ENCODE measurements at places on chromosomes 3 and 15.

GRCh38 chr3:166864473-166865467, 515.3 kb downstream of the ZBBX start:
- DNase-seq = no peak

- DNase-seq = no peak
Measured at GRCh38 chr15:79820820-79821219, 76.0 kb downstream of the MTHFS start.

DNA sequence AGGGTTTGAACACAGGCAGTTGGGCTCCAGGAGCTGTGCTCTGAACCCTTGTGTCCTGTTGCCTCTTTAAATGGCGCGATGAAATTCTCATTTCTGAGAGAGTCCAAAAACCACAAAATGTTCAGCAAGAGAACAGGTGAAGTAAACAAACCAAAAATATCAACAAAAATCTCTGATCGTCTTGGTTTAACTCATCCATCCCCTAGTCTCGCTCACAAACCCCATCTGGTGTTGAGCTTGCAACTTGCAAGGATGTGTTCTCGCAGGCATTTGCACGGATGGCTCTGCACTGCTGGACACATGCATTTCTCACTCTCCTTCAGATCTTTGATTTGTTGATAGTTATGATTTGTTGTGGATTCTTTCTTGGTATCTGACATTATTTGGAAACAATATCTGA, 31.1 kb downstream of the FAH start:
- DNase-seq = no peak

- DNase-seq = no peak
Measured at GRCh38 chr15:51240066-51240465, 98.3 kb downstream of the CYP19A1 start.

GRCh38 chr3:59374818-59375211, 325.0 kb upstream of the CFAP20DC start:
- DNase-seq = no peak

DNA sequence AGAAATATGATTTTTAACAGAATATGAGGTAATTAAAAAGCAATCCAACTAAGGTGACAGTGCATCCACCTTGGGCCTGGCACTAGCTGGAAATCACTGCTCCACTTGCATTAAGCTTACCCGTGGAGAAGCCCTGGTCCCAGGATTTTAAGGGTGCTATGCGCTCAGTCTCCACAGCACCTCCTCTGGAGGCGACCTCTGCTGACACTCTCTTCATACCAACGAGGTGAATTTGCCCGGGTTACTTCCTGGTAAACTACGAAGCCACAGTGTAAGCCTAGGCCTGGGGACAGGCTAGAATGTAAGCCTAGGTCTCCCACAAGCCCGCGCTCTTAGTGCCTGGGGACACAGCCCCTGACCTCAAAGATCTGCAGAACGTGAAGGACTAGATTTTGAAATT, 793 bp downstream of the APOD start:
- no peak for DNase-seq

GRCh38 chr3:157027861-157028745, 131.8 kb downstream of the CCNL1 start:
- no peak for DNase-seq

DNA sequence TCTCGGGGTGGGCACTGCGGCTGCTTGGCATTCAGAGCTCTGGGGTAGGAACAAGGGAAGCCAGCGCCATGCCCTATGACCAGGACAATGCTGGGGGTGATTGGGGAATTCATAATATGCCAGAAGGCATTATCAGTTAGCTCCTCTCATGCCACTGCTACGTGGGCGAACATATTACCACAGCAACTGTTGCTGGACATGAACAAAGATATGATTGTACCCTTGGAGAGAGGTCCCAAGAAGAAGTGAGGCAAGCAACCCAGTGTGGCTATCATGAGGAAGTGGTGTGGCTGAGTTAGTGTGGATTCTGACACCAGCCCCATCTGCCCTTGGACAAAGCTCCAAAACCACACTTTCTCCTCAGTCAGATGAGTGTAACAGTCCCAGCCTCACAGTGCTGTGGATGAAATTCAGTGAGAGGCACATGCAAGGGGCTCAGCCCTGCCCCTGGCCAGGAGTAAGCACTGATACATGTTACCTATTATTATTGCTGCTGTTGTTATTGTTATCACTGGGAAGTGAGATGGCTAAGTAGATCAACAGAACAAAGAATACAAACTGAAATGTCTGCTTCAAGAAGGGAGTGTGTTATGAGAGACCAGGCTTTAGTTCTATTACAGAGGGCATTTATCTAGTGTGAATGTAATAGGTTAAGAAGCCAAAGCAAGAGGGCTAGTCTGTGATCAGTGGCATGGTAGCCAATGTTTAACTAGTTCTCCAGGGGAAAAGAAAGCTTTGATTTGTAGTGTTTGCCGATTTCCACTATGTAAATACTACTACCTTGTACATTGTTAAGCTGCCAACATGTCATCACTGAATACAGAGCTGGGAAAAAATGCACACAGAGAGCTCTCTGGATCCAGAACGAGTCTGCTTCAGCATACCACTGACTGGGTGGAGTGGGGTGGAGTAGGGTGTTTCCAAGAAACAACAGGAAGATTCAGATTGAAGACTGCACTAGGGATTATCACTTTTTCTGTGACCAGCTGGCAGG, 222.3 kb upstream of the EIF1B start:
- DNase-seq = peak; percentile 41

DNA sequence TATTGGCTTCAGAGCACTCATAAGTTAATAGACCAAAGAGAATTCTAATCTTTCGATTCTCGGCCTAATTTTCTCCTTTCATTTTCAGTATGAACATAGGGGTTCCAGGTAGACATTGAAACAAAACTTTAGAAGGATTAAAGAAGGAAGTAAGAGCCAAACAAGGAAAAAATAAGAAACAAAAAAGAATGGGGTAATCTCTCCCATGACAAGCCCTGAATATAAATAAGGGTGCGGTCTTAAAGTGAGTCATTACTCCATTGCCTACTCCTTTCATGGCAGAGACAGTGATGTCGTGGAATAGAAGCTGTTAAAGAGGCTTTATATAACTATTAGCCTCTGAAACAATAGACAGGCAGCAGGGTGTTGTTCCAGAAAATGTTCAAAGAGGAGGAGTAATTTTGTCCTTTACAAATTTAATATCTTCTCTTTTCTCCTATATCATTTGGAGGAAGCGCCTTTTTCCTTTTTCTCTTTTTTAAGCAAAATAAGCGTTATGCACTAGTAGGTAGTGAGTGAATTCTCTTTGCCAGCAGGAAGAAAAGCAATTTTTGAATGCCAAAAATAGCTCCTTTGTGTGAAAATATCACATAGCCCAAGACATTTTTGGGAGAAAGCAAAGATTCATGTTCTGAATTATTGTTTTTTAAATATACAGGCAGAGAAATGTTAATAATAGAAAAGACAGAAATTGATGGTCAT, 607.9 kb upstream of the KCNMB2 start:
- DNase-seq = peak; percentile 71

GRCh38 chr15:29071232-29071881, 185.6 kb downstream of the APBA2 start:
- no peak for DNase-seq

DNA sequence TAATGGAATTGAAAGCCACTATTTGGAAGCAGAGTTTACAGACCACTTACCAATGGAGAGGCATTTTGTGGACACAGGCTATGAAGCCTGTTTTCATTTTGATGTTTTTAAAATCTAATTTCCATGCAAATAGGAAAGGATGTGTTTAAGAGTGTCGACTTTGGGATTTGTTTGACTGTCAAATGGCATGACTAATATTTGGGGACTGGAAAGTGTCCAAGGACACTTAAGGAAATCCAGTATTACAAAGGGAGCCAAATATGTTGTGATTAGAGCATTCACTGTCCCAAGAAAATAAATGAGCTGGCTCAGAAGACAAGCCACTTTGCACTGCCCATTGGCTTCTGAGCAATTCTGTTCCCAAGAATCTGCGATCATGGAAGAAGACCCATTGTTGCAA, 34.0 kb upstream of the SLC6A11 start:
- no peak for DNase-seq

- no peak for DNase-seq
Measured at GRCh38 chr3:160553827-160554226, 11.5 kb downstream of the KPNA4 start.

DNA sequence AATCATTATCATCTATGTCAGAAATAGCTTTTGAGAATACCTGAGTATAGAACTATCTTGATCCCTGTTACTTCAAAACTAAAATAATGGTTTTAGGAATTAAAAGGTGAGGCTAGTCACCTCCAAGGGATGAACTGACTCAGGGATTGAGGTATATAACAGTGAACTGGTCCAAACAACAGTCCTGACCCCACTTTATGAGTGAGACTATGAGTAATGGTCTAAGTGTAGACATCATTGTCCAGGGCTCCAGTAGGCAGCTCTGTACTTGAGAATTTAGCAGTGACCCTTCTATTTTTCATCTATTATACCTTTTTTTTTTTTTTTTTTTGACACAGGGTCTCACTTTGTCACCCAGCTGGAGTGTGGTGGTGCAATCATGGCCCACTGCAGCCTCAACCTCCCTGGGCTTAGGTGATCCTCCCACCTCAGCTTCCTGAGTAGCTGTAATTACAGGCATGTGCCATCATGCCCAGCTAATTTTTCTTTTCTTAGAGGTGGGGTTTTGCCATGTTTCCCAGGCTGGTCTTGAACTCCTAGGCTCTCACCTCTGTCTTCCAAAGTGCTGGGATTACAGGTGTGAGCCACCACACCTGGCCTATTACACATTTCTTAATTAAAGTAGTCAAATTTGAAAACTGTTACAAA, 36.3 kb downstream of the MLH1 start:
- peak; percentile 67 for DNase-seq

DNA sequence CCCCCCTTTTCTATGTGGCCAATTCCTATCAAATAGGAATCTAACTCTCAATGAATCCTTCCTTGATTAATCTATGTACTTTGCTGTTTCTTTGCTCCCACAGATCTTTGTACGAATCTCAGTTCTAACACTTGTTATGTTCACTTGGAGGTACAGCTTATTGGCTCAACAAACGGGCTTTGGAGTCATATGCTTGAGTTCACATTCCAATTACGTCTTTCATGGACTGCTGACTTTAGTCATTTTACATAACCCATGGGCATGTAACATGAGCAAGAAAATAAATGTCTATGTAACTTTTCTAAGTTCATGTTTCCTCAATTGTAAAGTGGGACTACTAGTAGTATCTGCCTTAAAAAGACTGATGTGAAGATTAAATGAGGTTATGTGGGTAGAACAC, 123.2 kb upstream of the TBC1D5 start:
- no peak for DNase-seq

DNA sequence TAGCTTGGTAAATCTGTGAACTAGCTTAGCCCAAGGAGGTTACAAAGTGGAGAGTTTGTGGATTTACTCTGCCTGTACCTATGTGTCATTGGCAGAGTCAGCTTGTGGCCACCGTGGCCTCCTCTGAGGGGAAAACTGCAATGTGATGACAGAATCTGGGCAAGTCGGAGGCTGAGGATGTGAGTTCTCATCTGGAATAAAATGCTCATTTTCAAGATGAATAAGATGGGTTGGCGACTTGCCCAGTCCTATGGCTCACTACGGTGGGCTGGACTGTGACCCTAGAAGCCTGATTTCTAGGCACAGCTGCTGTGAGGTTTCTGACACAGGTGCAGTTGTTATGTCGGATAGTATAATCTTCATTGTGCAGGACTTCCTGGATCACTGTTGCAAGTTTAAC, 83.7 kb downstream of the ETV5 start:
- no peak for DNase-seq

DNA sequence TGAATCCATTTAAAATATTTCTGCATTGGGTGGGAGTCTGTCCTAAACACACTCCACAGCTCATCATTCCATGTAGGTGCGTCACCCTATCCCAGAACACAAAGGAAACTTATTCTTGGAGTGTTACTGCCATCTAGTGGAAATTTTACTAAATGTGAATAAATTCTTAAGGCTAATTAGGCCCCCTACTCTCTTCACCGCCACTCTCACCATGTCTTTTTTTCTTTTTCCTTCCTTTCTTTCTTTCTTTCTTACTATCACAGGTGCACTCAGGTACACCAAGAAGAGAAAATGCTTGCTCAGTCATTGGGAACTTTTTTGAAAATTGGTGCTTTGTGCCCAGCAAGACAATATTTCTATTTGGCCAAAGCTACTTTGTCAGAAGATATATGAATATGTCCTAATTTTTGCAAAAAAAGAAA, 26.4 kb upstream of the ATP8B4 start:
- peak; percentile 63 for DNase-seq

DNA sequence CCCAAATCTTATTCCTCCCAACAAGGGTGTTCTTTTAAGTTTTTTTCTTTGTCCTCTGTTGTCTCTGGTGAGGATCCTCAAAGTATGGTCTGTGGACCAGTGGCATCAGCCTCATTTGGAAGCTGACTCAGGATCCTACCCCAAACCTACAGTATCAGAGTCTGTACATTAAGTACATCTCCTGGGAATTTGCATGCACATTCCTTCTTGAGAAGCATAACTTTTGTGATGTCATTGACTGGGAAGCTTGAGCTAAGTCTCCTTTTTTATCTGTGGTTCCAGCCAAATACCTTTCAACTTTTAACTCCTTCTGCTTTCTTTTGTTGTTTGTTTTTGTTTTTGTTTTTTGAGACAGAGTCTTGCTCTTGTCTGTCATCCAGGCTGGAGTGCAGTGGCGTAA, 40.5 kb downstream of the ARMC8 start:
- no peak for DNase-seq

- peak; percentile 30 for DNase-seq
Measured at GRCh38 chr3:36147934-36148558, 232.3 kb upstream of the STAC start.

- DNase-seq = no peak
Measured at GRCh38 chr15:101733545-101733944, 9.3 kb upstream of the TARS3 start.

DNA sequence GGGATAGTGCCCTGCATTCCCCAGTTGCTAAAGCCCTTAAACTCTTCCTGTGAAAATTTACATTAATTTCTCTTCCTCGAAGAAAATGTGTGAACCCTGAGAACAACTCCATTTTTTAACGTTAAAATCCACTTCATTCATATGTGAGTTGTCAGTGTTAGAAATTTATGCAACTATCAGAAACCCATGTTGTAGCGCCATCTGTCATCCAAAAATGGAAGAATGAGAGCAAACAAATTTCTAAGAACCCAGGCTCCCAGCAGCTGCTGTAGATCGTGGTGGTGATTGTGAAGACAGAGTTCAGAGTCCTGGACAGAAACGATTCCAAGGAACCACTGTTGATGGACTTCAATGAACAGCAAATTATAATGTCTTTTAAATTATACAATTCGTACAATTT, 179.7 kb upstream of the NDN start:
- DNase-seq = no peak

GRCh38 chr3:110756705-110757104, 314.9 kb upstream of the NECTIN3 start:
- DNase-seq = no peak

DNA sequence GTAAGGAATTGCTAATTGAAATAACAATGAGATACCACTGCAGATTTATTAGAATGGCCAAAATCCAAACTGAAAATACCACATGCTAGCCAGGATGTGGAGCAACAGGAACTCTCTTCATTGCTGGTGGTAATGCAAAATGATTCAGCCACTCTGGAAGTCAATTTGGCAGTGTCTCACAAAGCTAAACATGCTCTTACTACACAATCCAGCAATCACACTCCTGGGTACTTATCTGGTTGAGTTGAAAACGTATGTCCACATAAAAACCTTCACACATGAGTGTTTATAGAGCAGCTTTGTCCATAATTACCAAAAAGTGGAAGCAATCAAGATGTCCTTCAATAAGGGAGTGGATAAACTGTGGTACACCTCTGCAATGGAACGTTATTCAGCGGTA, 113.3 kb downstream of the SMAD6 start:
- peak; percentile 77 for DNase-seq

Data from mammary epithelial cell (primary cell).